ENCODE measurements at places on chromosomes 7 and 10.

DNA sequence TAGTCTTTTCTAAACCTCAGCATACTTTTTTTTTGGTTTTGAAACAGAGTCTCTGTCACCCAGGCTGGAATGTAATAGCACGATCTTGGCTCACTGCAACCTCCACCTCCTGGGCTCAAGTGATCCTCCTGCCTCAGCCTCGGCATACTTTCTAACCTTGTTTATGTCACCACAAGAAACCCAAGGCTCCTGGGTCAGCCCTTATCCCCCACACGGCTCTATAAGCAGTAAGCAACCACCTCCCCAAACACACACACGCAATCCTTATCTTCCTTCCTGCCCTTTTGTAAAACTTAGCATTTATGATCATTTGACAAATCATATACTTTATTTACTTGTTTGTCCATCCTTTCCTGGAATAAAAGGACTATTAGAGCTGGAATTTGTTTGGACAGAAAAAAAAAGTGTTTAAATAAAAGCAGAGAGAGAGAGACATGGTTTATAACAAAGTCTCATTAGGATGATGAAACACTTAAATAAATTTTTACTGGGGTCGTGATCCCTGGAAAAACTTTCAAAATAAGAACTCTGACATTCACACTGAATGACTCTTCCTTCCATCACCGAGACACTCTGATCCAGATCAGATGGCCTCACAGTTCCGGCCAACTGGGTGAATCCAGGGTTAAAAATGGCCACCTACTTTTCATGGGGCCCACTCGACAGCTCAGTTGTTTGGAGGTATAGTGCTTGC lies 72.7 kb upstream of the PIK3CG start:
- DNase-seq: no peak

GRCh38 chr7:108329514-108329913 lies 126.7 kb downstream of the NRCAM start:
- DNase-seq: no peak

GRCh38 chr10:98667081-98667480 lies 220.3 kb upstream of the HPS1 start:
- no peak for DNase-seq

DNA sequence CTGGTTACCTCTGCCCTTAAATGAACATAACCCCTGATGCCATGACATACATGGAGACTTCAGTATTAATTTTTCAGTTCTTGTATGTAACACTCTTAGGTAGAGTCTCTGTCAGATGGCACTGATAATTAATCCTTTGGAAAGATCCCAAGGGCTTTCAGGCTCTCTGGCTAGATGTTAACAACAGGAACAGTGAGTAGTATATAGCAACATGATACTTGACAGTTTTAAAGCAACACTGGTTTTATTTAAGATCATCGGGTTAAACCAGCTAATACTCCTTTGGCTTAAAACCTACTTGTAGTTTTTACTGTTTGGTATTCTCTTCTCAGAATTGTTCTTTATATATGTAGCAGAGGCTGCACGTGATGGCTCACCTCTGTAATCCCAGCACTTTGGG lies 27.3 kb downstream of the AHCYL2 start:
- DNase-seq: no peak

- peak; percentile 9 for DNase-seq
Measured at GRCh38 chr10:81873932-81874816, 820 bp upstream of the NRG3 start.
